ENCODE measurements at places on chromosomes 7 and 10.

- DNase-seq, result no peak
Observed at GRCh38 chr10:64732372-64732957, 1211.3 kb downstream of the REEP3 start.

- DNase-seq, result no peak
Observed at GRCh38 chr7:134703241-134703594, 56.6 kb downstream of the BPGM start.

- DNase-seq, result no peak
Observed at GRCh38 chr7:80127412-80128160, 7.0 kb upstream of the GNAI1 start.

GRCh38 chr7:34058801-34059135, 153.4 kb downstream of the BMPER start:
- DNase-seq, result no peak

DNA sequence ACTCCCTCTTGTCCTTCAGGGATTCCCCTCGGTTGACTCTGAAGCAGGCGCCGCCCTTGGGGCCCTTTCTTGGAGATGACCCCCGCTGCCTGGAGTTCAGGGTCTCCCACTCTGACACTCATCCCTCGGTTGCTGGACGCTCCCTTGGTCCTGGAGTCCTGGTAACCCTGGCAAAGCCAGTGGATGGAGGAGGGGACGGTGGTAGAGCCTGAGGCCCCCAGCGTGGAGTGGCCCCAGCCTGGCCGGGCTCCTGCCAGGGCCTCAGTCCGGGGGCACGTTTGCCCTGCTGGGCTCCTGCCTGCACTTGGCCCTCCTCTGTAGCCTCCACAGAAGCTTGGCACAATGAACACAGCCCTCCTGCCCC, 9.3 kb upstream of the CAMK2B start:
- DNase-seq, result no peak

Data from GM13976 (cell line).